ENCODE measurements at places on chromosomes 16 and 17. TPM values are rescaled to one million over a fixed set of nuclear protein-coding genes. Genes with fewer than 3 reads are reported as not detected.

The ADAT1 gene
- 17.5 TPM for total RNA-seq

DNA sequence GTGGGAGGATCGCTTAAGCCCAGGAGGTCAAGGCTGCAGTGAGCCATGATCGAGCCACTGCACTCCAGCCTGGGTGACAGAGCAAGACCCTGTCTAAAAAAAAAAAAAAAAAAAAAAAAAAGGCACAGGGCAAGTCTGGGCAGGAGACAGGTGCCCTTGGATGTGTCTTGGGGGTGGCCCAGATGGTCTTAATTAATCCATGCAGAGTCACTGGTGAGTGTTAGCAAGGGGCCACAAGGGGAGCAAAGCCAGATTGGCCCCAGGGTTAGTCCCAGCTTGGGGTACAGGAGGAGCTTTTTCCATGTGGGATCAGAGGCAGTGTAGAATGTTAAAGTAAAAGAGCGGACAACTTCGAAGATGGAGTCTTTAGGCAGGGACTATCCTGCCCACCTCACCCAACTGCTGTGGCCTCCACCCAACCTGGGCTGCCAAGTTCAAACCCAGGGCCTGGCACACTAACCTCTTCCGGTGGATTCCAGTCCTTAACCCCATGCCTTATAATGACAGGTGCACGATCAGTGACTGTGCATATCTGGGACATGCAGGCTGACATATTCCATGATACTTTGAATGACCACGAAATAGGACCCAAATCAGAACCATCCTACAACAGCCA is 32.2 kb upstream of the MFSD6L start:
- peak; percentile 39 for DNase-seq

DNA sequence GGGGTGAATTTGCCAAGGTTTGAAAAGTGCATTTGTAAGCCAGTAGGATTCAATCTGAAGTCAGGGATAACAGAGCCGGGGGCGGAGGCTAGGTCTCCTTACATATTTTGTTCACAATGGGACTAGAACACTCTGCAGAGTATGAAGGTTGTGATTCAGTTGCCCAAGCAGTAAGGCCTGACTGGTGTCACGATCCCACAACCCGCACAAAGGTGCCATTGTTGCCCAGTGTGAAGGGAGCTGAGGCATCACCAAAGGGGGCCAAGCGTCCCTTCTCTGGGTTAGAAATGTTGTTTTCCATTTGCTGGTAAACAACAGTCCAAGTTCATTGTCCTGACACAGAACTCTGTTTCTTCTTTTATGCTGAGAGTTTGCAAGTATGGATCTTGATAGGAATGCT is 471.8 kb downstream of the MAF start:
- DNase-seq: no peak

The AIPL1 gene
- not detected for total RNA-seq

- DNase-seq: no peak
Observed at GRCh38 chr16:67244387-67245185, 2.7 kb downstream of the FHOD1 start.

The TBC1D3I gene
- not detected for total RNA-seq

The KRT12 gene
- not detected for total RNA-seq

The CLN3 gene
- 30.2 TPM for total RNA-seq

The CCDC154 gene
- total RNA-seq: 2.2 TPM

- no peak for DNase-seq
Observed at GRCh38 chr17:65583921-65584603, 22.6 kb upstream of the AXIN2 start.

The MGAT5B gene
- total RNA-seq: 2.9 TPM

DNA sequence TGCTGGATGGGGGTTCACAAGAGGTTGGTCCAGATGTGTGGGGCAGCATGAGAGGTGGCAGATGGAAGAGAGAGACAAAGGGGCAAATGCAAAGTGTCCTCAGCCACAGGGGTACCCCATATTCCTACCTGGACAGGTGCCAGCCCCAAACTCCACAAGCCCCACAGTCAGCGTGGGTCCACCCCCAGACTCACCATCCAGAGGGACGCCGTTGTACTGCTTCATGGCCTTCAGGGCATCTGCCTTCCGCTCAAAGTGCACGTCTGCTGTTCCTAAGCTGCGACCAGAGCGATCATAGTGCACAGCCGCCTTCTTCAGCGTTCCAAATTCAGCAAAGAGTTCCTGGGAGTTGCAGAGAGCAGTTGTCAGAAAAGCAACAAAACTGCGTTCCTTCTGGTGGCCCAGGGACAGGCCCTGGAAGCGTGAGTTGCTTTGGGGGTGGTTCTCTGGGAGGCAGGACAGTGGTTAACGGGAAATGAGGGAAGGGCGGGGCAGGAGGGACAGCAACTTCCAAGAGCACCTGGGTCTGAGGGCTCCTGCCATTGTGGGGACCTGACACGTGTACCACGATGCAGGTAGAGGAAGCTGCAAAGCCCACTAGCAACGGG is 2.3 kb downstream of the ALYREF start:
- DNase-seq: peak; percentile 43
